ENCODE measurements at places on chromosomes 16 and 17.

DNA sequence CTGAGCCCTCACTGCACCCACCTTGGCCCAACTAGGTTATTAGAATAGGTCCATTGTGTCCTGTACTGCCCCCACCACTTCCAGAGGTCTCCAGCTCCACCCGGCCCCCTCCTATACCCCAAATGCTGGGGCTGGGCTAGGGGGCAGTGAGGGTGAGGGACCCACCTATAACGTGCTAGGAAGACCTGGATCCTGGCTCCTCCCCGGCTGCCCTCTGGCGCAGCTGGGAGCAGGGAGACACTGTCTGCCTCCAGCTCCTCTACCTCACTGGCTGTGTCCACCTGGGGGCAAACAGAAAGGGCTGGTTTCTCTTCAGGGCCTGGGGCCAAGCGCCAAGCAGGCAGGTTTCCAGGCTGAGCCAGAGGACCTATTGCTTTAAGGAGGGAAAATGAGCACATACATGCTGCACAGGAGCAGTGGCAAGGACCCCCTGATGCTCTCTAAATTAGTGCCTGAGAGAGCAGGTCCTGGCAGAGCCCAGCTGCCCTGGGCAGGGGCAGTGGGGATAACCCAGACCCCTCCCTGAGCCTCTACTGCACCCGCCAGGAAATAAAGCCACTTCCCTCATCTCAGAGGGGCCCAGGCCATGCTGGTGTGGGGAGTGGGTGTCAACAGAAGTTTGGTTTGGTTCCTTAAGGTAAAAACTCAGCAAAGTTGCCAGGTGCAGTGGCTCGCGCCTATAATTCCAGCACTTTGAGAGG, 12.2 kb downstream of the TSPOAP1 start:
- DNase-seq, result no peak

- no peak for DNase-seq
These were observed 47.4 kb upstream of the ZFHX3 start for GRCh38 chr16:73095142-73095820.

DNA sequence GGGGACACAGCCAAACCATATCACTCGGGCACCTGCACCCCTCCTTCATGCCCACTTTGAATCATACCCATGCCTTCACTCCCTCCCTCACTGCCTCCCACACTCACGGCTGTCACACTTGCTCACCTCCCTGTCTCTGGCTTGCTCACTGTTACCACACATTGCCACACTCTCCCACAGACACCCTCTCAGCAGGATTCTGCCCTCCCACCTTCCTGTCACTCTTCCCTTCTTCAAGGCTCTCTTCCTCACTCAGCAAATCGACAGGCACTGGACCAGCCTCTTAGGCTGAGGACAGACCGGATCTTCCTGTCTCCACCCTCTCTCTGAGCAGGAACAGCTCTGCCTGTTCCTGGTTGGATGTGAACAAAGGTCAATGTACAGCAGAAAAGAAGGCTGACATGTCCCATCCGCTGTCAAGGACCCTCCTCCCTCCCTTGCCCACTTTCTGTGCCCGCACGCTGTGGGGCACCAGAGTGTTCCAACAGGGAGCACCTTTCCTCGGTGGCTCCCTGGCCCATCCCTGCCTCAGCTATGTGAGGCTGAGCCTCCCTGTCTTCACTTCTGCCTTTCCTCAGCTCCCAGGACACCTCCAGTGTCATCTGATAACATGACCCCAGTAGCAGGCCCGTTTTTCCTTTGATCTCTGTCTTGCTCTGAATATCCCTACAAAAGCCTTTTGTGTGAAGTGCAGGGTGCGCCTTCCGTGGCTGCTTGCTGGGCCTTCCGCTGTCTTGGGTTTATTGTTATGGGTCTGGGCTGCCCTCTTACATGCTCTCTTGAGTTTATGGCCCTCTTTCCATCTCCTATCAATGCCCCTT, 47.0 kb downstream of the CCDC182 start:
- no peak for DNase-seq

GRCh38 chr17:41942626-41943373, 12.4 kb downstream of the ODAD4 start:
- DNase-seq, result no peak

GRCh38 chr17:72426948-72427760, 306.3 kb downstream of the SOX9 start:
- DNase-seq, result peak; percentile 1

DNA sequence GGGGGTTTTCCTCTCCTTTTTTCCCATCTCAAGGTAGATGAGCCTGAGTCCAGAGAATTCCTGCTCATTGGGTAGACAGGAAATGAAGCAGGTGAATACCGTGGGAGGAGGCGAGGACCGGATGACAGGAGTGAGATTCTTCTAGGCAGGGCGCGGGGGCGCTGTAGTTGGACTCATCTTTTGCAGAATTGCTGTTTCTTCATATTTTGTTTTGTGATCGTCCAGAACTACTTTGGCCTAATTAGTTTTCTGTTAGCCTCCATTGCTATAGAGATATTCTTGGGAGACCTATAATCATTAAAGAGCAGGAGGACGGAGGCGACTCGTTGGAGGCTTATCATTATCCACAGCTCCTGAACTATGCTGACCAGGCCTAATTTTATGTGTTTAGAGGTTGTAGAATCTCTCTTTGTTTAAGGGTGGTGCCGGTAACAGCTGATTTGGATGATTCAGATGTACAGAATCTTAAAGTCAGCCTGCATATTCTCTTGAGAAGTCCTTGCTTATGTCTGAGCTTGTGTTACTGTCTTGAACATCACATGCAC, 650 bp downstream of the ATP6V0A1 start:
- peak; percentile 83 for DNase-seq

DNA sequence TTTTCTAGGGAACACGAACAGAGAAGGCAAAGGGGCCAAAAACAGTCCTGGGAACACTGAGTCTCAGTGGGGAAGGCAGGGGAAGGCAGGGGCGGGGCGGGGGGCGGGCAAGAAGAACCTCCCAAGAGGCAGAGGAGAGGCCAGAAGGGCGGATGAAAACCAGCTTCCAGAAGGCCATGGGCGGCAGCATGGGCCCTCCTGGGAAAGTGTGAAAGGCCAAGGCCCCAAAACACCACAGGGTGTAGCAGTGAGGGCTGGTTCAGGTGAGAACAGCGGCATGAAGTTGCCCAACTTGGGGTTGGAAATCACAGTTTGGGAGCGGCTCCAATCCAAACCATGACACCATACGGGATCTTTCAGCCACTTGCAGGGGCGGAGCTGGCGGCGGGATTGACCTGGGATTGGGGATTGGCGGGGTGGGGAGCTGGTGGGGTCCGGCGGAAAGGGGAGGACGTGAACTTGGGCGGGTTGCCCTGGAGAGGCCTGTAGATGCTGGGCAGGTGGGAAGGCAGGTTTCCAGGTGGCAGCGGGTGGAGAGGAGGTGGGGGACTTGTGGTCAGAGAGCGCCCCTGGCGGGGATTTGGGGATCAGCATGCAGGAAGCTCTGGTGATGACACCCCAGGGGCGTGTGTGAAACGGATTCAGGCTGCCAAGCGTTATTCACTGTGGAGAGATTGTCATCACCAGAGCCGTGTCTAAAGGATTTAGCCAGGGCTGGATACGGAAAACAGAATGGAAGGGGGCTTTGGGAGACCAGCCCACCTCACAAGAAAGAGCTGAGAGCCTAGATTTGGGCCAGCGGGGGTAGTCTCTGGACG, 80.9 kb downstream of the ARHGAP23 start:
- DNase-seq, result peak; percentile 78

DNA sequence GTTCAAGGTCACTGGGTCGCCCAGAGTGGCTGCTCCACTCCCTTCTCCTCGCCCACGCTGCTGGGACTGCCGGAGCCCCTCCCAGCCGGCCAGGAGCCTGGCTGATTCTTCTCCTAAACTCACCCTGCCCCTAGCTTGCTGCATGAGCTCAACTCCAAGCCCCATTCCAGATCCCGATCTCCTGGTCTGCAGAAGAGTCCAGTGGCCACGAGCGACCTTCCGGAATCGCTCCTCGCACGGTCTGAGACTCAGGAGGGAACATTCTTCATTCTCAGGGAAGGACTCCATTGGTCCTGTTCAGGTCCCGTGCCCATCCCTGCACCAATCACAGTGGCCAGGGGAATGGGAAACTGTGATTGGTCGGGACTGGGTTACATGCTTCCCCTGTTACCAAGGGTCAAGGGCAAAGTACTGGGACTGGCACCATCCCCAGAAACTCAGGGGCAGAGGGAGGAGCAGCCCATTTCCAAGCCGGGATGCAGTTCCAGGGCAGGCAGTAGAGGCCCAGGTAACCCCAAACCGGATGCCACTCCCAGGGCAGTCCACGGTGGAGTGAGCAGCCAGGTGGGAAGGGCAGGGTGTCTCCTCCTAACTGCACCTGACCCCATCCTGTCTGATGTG, 24.5 kb upstream of the CIBAR2 start:
- DNase-seq, result no peak

DNA sequence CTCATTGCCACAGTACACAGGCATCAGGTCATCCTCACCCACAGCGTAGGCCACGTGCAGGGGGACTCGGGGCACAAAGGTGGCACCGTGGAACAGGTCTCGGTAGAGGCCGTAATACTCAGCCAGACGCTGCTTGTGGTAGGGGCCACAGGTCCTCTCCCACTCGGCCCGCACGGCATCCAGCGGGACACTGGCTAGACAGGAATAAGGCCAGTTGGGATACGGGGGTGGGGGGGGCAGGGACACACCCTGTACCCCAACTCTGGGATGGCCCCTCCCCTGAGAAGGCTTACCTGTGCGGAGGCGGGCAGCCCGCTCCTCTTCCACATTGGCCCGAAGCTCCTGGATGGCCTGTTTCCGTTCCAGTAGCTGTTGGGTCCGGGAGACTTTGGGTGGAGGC, 3.0 kb downstream of the MRPL38 start:
- DNase-seq, result no peak

Data from posterior cingulate gyrus (tissue), 11 donors.